ENCODE measurements at places on chromosomes 7 and 10.

DNA sequence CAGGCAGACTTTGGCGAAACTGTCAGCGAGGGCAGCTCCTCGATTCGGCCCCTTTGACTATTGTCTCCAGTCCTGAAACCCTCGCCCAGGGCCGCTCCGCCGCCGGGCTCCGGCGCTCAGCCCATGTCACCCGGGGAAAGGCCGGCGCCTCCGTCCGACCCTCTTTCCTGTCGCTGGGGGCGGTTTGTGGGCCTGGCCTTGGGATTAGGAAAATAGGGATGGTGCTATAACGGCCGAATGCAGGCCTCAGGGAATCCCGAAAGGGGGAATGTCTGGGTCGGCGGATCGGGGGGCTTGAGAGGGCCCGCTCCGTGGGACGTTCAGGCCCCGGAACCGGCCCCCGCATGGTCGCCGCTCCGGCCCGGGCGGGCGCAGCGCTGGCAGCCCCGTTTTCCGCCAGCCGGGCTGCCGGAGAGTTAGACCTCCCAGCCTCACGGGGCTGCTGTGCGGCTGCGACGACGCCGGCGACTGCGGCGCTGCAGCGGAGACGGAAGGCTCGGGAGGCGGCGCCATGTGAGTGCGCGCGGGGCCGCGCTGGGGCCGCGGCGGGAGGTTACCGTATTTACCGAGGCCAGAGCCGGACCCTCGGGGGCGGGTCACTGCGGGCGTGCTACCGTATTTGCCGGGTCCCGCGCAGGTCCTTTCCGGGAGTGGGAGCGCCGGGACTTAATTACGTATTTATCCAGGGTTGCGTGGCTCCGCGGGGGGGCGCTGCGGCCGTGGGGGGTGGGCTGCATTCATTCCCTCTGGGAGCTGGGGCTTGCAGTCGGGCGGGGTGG is 25.9 kb downstream of the ZNF775 start:
- DNase-seq, result peak; percentile 79

DNA sequence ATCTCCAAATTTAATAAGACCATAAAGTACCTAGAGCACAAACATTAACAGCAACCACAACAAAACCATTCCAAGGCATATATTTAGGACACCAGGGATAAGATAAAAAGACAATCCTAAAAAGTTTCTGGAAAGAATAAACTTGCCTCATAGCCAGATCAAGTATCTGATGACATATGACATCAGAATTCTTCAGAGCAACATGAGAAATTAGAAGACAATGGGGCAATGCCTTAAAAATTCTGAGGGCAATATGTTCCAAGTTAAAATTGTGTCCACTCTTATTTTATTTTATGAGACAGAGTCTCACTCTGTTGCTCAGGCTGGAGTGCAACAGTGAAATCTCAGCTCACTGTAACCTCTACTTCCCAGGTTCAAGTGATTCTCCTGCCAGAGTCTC is 2.8 kb downstream of the EFCAB10 start:
- no peak for DNase-seq

- no peak for DNase-seq
Observed at GRCh38 chr10:80700252-80700651, 162.6 kb downstream of the SH2D4B start.

GRCh38 chr10:71696628-71697326 is 22.8 kb downstream of the C10orf105 start:
- peak; percentile 41 for DNase-seq

DNA sequence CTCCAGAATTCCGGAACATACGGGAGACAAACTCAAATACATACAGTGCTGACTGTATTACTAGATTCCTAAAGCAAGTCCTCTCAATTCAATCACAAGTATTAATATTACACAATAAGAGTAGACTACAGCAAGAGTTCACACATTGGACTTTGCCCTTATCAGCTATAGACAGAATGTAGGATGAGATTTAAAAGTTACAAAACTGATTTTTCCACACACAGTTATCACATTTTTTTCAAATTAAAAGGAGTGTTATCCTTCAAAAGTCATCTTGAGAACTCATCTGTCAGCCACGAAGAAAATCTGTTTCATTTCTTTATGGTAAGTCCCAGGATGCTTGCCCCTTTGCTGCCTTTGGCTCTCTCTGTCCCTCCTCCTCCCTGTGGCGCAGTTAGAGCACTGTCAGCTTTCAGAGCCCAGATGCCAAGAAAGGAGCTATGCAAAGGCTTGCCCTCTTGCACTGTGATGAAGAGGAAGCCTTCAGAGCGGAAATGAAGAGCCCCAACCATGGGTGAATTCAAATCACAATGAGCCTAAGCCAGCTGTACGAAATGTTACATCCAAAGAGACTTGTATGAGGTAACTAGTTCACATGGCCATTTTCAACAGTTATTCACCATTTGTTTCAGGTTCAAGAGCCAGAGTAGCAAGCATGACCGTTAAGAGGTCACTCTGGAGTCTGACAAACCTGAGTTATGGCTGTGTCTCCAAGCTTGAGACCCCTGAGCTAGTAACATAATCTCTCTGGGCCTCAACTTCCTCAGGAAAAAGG is 10.7 kb downstream of the NCOA4 start:
- no peak for DNase-seq

- DNase-seq, result no peak
Observed at GRCh38 chr7:153017223-153017622, 257.7 kb downstream of the ACTR3B start.

DNA sequence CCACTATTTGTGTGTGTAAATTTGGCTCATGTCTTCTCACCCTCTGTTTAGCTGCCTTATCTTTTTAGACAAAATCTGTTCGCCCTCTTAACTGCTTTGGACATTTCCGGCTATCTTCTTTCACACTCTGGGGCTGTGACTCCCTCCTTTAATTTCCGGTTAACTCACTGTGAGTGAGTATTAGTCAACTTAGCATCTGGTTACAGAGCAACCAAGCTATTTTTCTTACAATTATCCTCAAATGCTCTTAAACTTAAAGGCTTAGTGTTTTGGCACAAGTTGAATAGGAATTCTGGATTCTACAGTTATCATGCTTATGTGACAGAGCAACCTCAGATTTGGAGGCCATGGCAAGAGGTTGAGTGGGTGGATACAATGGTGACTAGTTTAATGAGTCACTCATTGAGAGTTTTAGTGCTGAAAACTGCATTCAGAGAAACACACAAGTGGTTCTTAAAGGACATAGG is 177.6 kb upstream of the SEMA3A start:
- DNase-seq, result no peak

GRCh38 chr10:4046030-4046429 is 261.0 kb upstream of the KLF6 start:
- DNase-seq, result no peak

GRCh38 chr7:143331179-143331801 is 15.4 kb downstream of the CLCN1 start:
- no peak for DNase-seq

GRCh38 chr7:73974948-73975926 is 52.7 kb upstream of the ELN start:
- no peak for DNase-seq

- no peak for DNase-seq
Observed at GRCh38 chr10:71647526-71648253, 71.9 kb downstream of the C10orf105 start.

DNA sequence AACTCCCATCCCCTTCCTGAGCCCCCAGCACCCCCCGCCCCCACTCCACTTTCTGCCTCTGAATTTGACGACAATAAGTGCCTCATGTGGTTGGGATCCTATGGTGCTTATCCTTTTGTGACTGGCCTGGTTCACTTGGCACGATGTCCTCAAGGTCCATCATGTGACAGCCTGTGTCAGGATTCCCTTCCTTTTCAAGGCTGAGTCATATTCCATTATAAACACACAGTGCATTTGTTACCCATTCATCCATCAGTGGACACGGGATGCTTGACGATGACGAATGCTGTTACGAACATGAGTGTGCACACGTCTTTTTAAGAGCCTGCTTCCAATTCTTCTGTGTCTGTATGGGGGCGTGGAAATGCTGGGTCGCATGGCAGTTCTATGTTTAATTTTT is 26.7 kb downstream of the SHH start:
- no peak for DNase-seq

Data from activated T-helper 1 cell treated with anti-CD3 and anti-CD28 coated beads, Interleukin-12 subunit alpha, Interleukin-12 subunit beta, Interleukin-2, Interleukin-4 antibody, amounts not matched to agents 30 ng/mL and 10 ng/mL and 1 ng/mL, durations not matched to agents 14 hours and 24 hours and 36 hours (primary cell).